K562 (cell line): ENCODE measurements at places on chromosomes 13 and 19. TPM values are rescaled to one million over a fixed set of nuclear protein-coding genes. Genes with fewer than 3 reads are reported as not detected.

DNA sequence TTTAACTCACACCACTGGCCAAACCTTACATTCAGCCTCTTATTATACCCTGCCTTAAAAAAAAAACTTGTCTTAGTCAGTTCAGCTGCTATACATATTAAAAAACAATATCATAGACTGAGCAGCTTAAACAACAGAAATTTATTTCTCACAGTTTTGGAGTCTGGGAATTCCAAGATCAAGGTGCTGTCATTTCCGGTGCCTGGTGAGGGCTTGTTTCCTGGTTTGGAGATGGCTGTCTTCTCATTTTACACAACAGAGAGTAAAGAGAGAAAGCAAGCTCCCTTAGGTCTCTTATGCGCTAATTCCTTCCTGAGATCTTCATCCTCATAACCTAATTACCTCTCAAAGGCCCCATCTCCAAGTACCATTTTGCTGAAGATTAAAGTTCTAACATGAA is 769.2 kb downstream of the DIAPH3 start:
- no peak overlapping the region for H3K4me3 ChIP-seq
- H3K27ac ChIP-seq = no peak overlapping the region
- no peak for DNase-seq
- no peaks in the 10 kb centered on the region for H3K27me3 ChIP-seq

Gene MYO1F
- total RNA-seq = 4.5 and 6.0 TPM in 2 replicates

- no peaks in the 10 kb centered on the region for H3K4me1 ChIP-seq
- DNase-seq = no peak
- H3K27ac ChIP-seq = no peak overlapping the region
- no peaks in the 10 kb centered on the region for H3K27me3 ChIP-seq
Observed at GRCh38 chr13:96898646-96899254, 95.5 kb downstream of the OXGR1 start.

- H3K27ac ChIP-seq = no peak overlapping the region
- peak overlapping the region; percentile 34 for H3K4me3 ChIP-seq
- DNase-seq = no peak
- H3K27me3 ChIP-seq = no peaks in the 10 kb centered on the region
- H3K36me3 ChIP-seq = no peaks in the 10 kb centered on the region
Observed at GRCh38 chr19:57947088-57947418, 453 bp downstream of the ZNF256 start.

Gene SHC2
- 0.16 and 0.20 TPM in 2 replicates for total RNA-seq

DNA sequence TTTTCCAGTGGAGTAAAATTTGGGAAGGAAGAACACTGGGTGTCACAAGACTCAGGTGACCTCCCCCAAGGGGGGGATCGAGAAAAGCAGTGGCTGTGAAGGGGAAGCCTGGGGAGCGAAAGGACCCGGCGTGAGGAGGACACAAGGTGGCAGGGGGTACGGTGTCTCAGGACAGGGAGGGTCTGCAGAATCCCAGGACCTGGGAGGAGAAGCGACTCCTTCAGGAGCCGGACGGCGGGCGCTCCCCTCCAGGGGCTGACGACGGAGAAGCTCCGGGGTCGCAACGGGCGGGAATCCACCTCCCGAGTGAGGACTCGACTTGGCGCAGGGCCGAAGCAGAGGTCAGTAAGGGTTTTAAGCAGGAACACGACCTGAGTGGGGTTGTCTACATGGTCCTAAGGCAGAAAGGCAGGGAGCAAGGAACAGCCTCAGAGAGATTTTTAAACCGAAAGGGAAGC is 529 bp downstream of the ZNF836 start:
- H3K4me1 ChIP-seq = peaks cover 4% of the 10 kb centered on the region
- DNase-seq = no peak

Gene CEACAM7
- total RNA-seq = 0.09 TPM in 1 of 2 replicates, not detected in the other

DNA sequence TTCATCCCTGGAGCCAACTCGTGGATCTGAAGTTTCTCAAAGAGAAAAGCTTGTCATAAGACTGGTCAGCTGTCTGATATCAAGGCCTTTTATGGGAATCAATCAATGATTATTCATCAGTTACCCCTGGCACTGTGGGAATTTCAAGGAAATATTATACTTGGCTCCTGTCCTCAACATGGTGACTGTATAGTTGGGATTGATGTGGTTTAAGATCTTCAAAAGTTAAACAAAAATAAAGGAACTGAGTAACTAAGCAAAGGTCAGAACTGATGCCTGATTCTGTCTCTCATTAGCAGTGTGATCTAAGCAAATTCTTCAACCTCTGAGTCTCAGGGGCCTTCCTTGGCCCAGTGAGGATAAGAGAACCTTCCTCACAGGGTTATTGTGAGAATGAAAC is 22.2 kb upstream of the SERPINE3 start:
- H3K27me3 ChIP-seq = peaks cover 5% of the 10 kb centered on the region; the same call in 2 of the 3 replicates
- H3K36me3 ChIP-seq = no peaks in the 10 kb centered on the region
- H3K4me1 ChIP-seq = no peaks in the 10 kb centered on the region
- no peak overlapping the region for H3K27ac ChIP-seq
- no peak overlapping the region for H3K4me3 ChIP-seq

Gene CLEC11A
- 31.3 and 31.4 TPM in 2 replicates for total RNA-seq

Gene FCER2
- 0.11 and 0.38 TPM in 2 replicates for total RNA-seq

Gene CASP14
- not detected in 2 replicates for total RNA-seq
